NCI-H226 (cell line): ENCODE measurements at places on chromosomes 5 and 9.
A peak's percentile ranks its signal among the peaks of the same experiment; 100 is the strongest.

DNA sequence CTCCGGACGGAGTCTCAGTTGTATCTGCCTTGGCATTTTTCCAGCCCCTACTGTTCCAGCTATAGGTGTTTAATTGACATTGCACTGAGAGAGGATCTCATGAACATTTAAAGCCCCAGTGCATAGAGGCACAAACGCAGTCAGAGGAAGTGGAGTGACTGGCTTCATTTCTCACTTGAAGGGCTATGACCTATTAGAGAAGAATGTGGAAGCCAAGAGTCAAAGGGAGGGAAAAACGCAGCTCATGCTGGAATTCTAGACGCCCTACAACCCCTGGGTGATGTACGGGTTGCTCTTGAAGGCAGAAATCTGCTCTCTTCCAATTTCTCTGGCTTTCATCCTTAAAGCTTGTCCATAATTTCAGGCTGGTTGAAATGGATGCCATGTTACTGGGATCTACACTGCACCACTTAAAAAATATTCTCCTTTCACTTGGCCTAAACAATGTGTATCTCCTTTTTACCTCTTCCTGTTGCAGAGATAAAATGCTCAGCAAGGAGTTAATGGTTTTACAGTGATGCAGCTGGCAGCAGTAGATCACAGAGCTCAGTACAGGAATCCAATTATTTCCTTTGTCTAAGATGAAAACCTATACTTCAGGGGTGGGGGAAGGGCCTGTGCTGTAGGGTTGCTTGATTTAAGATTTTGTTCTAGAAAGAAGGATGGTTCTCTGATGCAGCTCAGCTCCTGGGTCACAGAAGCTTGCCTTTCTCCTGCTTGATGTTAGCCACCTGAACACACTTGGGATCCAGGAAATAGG, 61.8 kb upstream of the MAMDC2 start:
- peak; percentile 86 for DNase-seq

- peak; percentile 81 for DNase-seq
Observed at GRCh38 chr5:38329132-38329715, 70.9 kb downstream of the EGFLAM start.

DNA sequence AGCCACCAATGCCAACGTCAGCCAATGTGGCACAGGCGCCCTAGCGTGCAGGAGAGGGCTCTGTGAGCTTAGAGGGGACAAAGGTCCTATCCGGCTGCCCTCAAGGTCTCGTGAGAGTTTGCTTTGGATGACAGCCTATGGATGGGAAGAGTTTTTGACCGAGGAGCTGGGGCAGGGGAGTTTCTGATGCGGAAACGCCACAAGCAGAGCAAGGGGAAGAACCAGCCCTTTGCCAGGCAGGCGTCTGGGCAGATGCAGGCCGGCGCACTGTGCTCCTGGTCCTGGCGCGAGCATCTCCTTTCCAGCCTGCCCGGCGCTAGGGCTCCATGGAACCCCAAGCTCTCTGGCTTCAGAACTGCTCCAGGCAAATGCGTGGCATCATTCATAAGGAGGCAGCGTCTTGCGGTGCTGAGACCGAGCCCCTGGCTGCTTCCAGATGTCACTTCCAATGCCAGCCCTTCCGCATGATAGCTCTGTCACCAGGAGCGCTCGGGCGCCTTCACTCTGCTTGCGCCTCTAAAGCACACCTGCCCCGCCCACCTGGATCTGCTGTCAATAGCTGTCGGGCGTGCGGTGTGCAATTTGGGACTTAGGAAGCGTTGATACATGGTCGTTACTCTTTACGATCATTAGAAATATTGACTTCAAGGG, 374.9 kb upstream of the IRX1 start:
- no peak for DNase-seq

DNA sequence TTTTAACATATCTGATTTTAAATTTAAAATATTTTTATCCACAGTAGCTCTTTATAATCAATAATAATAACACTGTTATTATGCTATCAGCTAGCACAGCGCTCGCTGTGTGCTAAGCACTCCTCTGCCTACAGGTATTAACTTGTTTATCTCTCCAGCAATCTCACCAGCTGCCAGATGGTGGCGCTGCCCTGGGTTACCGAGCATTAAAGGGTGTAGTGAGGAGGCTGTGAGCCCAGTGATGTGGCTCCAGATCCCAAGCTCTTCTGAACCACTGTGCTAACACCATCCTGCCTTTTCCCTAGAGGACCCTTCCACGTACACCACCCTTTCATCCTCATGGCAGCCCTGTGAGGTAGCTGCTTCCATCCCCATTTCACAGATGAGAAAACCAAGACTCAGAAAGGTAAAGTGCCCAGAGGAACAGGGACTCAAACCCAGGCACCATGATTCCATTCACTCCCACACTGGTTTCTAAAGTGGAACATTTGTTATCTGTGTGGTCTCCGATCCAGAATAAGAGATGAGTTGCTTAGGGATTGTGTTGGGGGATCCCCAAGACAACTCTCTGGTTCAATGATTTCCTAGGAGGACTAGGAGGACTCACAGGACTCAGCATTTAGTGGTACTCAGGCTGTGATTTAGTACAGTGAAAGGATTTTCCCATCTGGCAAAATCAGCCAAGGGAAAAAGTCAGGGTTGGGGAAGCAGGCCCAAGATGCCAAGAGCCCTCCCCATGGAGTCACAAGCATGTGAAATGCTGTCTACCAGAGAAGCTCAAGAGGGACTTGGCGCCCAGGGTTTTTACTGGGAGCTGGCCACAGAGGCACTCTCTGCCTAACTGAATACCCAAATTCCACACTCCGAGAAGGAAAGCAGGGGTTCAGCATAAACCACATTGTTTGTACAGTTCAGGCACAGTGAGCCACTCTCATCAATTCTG, 7.0 kb downstream of the IGFBPL1 start:
- no peak for DNase-seq

- DNase-seq: peak; percentile 3
Observed at GRCh38 chr5:180605554-180606214, 14.4 kb upstream of the SCGB3A1 start.

DNA sequence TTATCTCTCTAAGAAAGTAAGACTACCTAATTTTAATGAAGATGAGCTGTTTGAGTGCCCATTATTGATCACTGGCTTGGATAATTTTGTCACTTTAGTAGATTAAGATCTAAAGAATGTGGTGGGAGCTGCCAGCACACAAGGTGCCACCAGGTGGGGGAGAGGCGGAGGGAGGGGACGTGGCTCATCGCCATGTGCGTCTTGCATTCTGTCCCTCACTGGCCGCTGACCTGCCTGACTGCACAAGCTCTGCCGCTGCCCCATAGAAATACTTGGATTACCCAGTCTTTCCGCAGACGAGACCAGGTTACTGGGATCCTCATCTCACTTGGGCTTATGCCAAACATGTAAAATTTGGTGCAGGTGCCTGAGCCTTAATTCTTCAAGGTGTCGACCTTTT, 37.6 kb downstream of the RHOBTB3 start:
- DNase-seq: no peak

- peak; percentile 75 for DNase-seq
Observed at GRCh38 chr5:172830876-172831662, 3.0 kb upstream of the ERGIC1 start.

- no peak for DNase-seq
Observed at GRCh38 chr9:22210262-22210661, 201.2 kb upstream of the CDKN2B start.

DNA sequence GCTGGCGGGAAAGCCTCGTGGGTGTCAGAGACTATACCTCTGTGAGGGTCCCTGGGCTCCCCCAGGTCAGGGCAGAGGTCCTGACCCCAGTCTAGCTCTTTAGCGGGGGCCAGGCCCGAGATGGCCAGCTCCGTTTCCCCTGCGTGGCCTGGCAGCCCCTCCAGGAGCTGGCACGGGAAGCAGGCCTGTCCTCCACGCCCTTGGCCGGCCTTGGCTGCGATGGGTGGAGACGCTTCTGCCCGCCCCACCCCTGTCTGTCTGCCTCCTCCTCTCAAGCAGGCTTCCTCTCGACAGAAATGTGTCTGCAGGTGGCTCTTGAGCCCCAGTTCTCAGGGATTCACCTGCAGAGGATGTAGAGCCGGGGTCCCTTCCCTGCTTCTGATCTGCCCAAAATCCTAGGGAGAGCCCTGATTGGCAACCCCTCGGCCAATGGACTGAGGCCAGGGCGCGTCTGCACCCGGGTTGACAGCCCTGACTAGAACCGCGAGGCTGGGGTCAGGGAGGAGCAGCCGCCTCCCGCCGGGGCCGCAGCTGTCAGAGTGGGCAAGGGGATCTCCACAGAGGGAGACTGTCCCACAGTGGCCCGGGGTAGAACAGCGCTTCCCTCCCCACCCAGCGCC, 2.6 kb upstream of the GRIN1 start:
- no peak for DNase-seq

DNA sequence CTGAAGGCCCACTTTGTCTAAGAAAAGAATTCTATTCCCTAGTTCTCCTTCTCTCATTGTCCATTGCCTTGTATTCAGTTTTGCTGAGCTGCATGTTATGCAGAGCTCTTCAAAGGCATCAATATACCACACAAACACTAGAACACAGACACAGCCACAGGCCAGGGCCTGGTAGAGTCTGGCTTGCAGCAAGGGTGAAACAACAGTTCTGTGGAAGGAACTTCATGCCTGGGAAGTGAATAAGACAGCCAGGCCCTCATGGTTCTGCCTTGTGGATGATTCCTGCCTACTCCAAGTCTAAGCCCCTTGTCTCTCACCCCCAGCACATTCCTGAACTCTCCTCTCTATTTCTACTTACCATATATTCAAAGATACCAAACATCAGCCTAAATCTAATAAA, 30.8 kb downstream of the KLHL3 start:
- no peak for DNase-seq

DNA sequence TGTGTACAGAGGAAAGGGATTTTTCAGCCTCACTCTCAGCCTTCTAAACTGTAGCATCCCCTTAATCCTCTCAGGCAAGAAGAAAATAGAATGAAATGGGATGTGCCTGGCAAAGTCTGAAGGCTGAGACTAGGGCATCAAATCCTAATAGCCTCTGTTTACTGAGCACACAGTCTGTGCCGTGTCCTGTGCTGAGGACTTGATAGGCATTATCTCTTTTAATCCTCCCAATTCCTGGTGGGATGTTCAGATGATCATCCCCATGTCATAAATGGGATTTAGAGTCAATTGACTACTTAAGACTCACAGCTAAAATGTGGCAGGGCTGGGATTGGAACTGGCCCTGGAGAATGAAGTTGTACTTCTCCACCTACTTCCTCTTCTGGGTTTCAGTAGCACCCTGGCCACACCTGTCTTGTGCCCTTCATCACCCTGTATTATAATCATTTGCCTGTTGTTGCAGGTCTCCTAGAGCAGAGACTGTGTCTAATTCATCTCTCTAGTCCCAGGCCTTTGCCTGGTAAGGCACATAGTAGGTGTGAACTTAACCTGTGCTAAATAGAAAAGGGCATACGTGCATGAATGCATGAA, 81.0 kb downstream of the WWC1 start:
- no peak for DNase-seq

DNA sequence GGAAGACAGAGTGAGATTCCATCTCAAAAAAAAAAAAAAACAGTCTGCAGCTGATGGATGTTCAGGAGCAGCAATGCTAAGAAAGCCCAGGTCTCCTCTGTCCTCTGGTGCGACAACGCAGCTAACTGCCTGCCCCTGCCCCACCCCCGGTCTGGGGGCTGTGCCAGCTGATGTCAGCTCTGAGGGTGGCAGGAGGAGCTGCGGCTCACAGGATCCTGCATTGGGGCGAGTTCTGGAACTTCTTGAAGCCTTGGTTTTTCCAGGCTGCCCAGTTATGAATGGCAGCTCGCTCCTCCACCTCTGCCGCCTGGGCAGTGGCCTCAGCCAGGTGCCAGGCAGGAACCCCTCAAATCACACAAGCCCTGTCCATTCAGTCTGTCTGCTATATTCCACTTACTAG, 113.5 kb downstream of the ROR2 start:
- no peak for DNase-seq

DNA sequence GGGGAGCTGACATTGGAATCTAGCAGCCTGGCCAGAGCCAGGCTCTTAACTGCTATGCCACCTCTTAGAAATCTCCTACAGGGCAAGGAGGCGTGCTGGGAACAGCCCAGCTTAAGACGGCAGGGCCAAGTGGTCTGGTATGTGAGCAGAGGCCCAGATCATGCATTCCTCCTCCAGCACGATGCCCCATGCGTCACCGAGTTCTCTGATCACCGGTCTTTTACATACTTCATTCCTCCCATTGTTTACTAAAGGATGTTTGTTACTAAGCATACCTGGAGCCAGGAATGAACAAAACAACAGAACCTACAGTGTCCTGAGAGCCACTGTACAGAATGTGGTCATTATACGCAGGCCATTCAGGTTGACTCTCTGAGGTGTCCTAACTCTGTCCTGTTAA, 73.8 kb downstream of the TRIO start:
- no peak for DNase-seq

GRCh38 chr5:100690036-100690560, 154.9 kb downstream of the FAM174A start:
- no peak for DNase-seq

DNA sequence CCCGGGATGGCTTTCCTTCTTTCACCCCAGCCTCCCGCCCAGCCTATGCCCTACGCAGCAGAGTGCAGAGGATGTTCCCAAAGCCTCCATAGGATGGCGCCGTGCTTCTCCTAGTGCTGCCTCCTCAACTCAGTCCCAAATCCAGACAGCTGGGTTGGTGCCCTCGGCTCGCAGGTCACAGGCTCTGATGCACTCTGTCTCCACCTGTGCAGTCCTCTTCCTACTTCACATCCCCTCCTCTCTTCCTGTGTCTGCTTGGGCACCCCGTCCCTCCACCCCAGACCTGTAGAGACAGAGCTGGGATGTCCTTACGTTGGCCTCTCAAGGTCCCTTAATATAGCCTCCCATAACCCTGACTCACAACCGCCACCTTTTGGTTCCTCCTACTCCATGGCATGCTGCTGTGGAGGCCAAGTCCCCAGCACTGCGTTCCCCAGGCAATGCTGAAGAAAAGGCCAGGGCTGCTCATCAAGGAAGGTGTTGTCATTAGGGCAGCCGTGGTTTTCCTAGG, 314.4 kb downstream of the GADD45G start:
- DNase-seq: no peak

DNA sequence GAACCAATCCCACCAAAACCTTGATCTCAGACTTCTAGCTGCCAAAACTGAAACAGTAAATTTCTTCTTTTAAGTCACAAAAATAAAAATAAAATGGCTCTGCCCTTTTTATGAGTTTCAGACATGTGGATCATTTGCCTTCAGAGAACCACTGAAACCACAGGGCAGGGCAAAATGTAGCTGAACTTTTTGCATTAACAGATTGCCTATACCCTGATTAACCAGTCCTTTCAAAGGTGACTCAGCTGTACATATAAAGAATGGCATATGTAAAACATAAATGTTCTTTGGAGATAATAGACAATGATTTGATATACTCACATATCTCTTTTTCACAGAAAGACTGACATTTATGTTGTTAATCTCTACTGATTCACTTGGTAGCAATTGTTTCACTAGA, 187.1 kb upstream of the GRIN3A start:
- no peak for DNase-seq

DNA sequence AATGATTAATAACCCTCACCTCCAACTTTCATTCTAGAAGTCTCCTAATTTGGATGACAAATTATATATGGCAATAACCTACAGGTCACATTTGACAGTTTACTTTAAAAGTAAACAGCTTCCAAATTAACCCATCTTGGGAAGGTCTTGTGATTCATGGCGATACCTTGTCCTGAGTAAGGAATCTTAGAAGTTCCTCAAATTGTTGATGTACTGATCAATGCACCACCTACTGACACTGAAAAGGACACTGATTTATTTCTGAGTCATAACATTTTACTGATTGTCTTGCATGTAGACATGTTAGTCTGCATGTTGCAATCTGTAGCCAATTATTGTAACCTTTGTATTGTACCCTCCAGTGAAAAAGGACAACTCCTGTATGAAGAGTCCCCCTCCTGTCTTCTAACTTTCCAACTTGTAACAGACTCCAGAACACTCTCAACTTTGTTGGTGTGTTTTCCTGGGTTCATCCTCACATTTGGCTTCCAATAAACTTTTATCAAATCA, 16.0 kb upstream of the SLC22A5 start:
- no peak for DNase-seq
